Fibroblast of villous mesenchyme (primary cell): ENCODE measurements at places on chromosomes 2 and 18. TPM values are rescaled to one million over a fixed set of nuclear protein-coding genes. Genes with fewer than 3 reads are reported as not detected.

The POTEC gene
- under 0.01 TPM in 1 of 2 replicates, not detected in the other for total RNA-seq

The ANKAR gene
- total RNA-seq, result 5.6 and 7.1 TPM in 2 replicates

The CCDC102B gene
- 10.4 and 20.9 TPM in 2 replicates for total RNA-seq

The FAHD2A gene
- 26.3 and 28.3 TPM in 2 replicates for total RNA-seq

DNA sequence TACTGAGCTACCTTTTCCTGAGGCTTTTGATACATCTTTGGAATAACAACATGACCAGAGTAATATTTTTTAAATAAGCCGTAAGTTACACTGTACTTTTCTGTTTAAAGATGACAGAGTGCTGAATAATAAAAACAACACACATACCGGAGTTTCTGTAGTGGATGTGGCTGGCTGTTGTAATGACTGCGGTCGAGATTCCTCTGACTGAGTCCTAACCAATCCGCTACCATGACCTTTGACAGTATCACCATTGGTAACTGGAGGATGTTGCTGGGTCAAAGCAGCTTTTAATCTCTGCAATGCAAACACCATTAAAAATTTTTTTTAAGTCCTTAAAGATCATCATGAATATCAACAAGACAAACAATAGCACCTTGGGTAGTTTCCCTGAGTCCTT is 70.7 kb downstream of the ATF2 start:
- DNase-seq, result peak; percentile 56

GRCh38 chr2:195352581-195352980 is 304.4 kb upstream of the SLC39A10 start:
- no peak for DNase-seq

DNA sequence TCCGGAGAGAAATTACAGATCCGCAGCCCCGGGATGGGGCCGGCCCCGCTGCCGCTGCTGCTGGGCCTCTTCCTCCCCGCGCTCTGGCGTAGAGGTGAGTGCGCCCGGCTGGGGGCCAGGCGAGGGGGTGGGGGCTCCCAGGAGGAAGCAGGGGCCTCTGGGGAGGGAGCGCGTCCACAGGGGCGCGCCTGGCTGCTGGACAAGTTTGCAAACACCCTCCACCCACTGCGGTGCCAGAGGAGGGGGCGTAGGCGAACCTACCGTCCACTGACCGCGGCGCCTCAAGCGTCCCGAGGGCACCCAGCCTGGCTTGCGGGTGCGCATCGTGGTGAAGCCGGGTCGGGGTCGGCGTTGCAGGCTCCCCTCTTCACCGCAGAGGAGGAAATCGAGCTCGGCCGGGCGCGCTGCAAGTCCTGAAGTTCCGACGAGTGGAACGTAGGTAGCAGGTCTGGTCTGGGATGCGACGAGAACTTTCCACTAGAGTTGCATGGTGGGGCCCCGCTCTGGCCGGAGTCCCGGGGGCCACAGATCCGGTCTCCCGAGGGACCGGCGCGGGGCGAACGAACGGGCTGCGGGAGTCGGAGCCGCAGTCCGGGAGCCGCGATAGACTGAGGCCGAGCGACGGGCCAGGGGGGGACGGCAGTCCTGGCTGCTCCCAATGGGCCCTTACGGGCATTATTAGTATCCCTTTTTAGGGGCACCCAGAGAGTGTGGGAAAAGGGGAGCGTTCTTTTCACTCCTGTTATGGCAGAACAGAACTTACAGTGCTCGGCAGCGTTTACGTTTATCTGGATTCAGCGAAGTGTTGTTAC is 502 bp downstream of the MERTK start:
- no peak for DNase-seq

- DNase-seq, result peak; percentile 16
Measured at GRCh38 chr2:65175894-65176530, 46.1 kb upstream of the RAB1A start.

- no peak for DNase-seq
Measured at GRCh38 chr2:217398860-217399259, 539.0 kb upstream of the TNP1 start.

GRCh38 chr2:148586522-148587128 is 57.9 kb upstream of the EPC2 start:
- DNase-seq, result no peak

DNA sequence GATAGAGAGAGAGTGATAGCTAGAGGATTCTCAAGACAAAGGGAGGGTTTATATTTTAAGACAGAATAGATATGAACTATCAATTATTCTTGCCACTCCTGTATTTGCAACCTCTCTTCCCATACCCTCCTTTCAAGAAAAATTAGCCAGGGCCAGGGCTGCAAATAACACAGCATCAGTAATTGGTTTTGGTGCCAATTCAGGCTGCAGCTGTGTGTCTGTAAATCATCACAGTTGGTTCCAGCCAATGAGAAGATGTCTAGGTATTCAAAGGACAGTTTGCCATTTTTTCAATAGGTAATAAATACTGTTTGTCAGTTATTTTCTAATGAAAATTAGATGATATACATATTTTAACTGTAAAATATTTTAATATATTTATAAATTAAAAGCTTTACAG is 73.5 kb downstream of the WDPCP start:
- DNase-seq, result no peak

DNA sequence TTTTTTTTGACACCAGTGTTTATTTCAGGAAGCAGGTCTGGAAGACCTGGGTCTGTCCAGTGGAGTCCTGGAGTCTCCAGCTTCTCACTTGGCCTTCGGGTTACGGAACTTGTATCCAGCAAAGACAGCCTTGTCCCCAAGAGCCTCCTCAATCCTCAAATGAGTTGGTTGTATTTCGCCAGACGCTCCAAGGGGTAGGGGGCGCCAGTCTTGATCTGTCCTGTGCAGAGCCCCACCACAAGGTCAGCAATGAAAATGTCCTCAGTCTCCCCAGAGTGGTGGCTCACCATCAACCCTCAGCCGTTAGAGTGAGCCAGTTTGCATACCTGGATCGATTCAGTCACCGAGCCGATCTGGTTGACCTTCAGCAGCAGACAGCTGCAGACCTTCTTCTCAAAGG is 21.9 kb downstream of the ASXL2 start:
- no peak for DNase-seq

DNA sequence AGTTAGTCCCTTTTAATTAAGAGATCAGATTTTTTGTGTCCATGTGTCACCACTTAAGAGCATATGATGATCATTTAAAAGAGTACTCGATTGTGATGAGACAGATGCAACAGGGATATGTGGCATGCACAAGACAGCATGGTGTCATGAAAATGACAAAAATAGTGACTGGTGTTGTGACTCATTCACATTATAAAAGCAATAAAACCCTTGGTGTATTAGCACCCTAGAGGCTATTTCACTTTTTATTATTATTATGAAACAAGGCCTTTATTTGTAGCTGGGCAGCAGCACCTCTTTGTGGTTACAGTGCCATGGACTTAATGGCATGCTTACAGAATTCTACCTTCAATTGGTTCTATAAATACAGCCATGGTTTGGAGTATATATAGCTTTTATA is 1296.0 kb upstream of the ZEB2 start:
- no peak for DNase-seq
